Activated CD8-positive, alpha-beta memory T cell treated with anti-CD3 and anti-CD28 coated beads, Interleukin-2, amount 50 U/mL, for 4 hours (primary cell): ENCODE measurements at places on chromosomes 5 and 9.
A peak's percentile ranks its signal among the peaks of the same experiment; 100 is the strongest.

DNA sequence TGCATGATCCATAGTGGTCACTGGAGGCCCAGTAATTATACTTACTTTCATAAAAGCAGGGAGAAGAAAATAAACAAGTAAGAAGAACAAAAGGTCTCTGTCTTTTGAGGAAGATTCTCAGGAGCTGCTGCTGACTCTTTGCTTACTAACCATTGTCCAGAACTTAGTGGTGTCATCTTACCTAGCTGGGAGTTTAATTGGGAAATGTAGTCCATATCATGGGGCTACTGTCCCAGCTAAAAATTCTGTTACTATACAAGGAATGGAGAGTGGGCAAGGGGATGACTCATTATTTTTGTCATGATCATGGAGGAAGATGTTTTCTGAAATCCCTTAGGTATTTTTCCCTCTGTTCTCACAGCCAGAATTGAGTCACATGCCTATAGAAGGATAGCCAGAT, 639.3 kb downstream of the MTRR start:
- DNase-seq = no peak

GRCh38 chr5:151615431-151615830, 24.3 kb upstream of the FAT2 start:
- DNase-seq = no peak

GRCh38 chr9:14273696-14274121, 40.2 kb downstream of the NFIB start:
- no peak for DNase-seq

- peak; percentile 70 for DNase-seq
These were observed 188.6 kb downstream of the FSTL4 start for GRCh38 chr5:133423618-133424282.

DNA sequence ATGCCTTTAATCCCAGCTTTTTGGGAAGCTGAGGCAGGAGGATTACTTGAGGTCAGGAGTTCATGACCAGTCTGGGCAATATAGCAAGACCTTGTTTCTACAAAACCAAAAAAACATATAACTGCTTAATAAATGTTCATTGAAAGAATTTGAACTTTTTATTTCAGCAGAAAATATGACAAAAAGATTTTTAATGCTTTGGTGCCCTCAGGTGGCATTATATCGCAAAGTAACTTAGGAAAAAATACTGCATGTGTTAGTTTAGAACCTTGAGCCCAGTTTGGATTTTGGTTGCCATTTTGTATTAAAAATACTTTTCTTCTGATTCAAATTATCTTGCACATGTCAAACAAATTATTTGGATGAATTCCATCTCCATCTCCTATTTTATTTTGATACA, 103.2 kb downstream of the GPBP1 start:
- DNase-seq = no peak

- no peak for DNase-seq
These were observed 65.8 kb downstream of the DOCK2 start for GRCh38 chr5:169702693-169703481.
